ENCODE measurements at places on chromosomes 11 and 22.
A peak's percentile ranks its signal among the peaks of the same experiment; 100 is the strongest.

DNA sequence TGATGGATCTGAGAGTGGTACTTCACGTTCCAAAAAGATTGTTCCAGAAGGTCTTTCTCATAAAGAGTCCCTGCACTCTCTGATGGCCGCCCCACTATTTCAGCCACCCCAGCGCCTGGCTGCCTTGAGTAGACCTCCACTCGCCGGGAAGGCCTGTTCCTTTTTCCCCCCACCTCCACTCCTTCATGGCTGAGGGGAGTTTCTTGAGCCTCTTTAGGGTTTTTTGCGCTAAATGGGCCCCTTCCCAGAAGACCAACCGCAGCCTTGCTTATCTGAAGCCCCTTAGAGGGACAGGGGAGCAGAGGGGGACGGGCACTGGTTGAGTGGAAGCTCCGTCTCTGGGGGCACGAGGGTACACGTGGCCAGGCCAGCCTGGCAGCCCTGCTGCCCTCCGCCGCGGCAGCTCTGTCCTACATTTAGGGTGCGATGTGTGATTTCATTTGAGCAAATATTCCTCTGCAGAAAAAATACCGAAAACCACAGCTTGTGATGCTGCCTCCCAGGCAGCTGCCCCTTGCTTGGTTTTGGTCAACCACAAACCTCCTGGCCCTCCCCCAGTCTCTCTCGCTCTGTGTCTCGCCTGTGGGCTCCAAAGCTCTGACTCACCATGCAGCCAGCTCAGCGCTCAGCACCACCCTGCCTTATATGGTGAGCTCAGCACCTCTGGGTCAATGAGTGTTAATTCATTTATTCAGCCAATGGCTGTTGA, 88.7 kb downstream of the TP53I11 start:
- DNase-seq, result peak; percentile 97

- peak; percentile 63 for DNase-seq
Observed at GRCh38 chr22:37492428-37493344, 6.5 kb upstream of the MFNG start.

- DNase-seq, result peak; percentile 48
Observed at GRCh38 chr11:65418431-65418680, 4.2 kb upstream of the NEAT1 start.

DNA sequence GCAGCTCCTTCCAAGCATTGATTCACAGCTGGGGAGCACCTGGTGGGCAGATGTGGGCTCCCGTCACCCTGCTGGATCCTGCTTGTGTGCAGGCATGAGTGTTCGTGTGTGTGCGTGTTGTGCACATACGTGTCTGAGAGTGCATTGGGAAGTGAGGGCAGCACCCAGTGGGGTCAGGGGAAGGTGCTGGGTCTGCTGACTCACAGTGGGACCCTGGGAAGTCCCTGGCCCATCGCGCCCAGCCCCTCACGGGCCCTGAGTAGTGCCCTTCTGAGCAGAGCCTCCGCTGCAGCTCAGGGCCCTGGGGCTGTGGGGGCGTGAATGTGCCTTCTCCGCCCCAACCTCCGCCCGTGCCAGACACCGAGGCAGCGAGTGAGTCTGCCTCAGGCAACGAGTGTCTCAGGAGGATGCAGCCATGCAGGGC, 36.8 kb downstream of the WNT11 start:
- no peak for DNase-seq

GRCh38 chr11:111992206-111992855, 32.9 kb upstream of the DLAT start:
- no peak for DNase-seq

DNA sequence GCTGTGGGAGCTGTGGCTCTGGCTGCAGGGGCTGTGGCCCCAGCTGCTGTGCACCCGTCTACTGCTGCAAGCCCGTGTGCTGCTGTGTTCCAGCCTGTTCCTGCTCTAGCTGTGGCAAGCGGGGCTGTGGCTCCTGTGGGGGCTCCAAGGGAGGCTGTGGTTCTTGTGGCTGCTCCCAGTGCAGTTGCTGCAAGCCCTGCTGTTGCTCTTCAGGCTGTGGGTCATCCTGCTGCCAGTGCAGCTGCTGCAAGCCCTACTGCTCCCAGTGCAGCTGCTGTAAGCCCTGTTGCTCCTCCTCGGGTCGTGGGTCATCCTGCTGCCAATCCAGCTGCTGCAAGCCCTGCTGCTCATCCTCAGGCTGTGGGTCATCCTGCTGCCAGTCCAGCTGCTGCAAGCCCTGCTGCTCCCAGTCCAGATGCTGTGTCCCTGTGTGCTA, 514 bp downstream of the KRTAP5-9 start:
- no peak for DNase-seq

DNA sequence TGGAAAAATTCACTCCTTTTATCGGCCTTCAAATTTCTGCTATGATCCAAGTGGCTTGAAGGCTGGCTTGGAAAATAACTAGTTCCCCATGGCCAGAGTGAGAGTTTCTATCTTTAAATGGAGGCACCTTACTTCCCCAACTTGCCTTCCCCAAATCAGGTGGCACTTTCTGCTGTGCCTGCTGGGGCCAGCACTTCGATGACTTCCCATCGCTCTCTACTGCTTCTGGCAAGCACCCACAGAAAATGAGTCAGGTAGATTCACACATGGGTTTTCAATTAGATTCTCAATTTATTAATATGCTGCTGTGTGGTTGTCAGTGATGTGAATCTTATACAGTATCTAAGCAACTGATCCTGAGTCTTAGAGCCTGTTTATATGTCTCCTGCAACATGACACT, 398.8 kb upstream of the RAG2 start:
- DNase-seq, result no peak

Measured in cardiac fibroblast (primary cell).